ENCODE measurements at places on chromosomes 5 and 9. TPM values are rescaled to one million over a fixed set of nuclear protein-coding genes. Genes with fewer than 3 reads are reported as not detected.

MAMDC4 gene
- 9.4 TPM for total RNA-seq

DNA sequence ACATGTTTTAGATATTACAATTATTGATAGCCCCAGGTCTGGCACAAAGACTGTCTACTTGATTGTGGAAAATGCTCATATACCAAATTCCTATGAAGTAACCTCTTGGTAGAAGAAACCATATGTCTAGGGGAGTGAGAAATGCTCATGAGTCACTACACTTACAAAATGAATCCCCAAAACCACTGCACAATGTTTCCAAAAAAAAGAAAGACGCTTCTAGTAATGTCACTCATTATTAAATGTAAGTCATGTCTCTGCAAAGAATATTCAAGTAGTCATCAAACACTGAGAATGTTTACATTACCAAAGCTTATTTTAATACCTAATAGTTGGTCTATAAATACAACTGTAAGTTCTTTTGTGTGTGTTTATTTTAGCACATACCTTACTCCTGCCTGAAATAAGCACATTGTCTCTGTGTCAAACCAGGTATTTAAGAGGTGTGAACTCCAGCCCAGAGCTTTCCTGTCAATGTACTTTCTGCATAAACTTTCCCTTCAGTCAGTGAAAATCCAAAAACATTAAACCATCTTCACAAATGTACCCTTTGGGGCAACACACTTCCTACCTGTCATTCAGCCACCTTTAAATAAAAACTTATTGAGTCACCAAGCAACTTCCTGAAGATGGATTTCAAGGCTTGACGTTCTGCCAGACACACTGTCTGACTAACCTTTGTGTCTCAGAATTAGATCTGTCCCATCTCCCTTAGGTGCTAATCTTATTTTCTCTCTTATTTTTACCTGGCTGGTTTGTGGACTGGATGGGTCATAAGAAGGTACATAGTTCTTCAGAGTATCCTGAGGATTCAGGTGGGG is 194.0 kb downstream of the NFIB start:
- no peak overlapping the region for H3K27ac ChIP-seq
- no peaks in the 10 kb centered on the region for H3K27me3 ChIP-seq
- peaks cover 31% of the 10 kb centered on the region for H3K36me3 ChIP-seq
- DNase-seq, result no peak
- peaks cover 11% of the 10 kb centered on the region for H3K4me1 ChIP-seq
- no peak overlapping the region for H3K4me3 ChIP-seq

- H3K36me3 ChIP-seq, result no peaks in the 10 kb centered on the region
- no peak for DNase-seq
- H3K4me1 ChIP-seq, result no peaks in the 10 kb centered on the region
- H3K27ac ChIP-seq, result no peak overlapping the region
Observed at GRCh38 chr9:89523948-89524347, 26.0 kb upstream of the SEMA4D start.

DNA sequence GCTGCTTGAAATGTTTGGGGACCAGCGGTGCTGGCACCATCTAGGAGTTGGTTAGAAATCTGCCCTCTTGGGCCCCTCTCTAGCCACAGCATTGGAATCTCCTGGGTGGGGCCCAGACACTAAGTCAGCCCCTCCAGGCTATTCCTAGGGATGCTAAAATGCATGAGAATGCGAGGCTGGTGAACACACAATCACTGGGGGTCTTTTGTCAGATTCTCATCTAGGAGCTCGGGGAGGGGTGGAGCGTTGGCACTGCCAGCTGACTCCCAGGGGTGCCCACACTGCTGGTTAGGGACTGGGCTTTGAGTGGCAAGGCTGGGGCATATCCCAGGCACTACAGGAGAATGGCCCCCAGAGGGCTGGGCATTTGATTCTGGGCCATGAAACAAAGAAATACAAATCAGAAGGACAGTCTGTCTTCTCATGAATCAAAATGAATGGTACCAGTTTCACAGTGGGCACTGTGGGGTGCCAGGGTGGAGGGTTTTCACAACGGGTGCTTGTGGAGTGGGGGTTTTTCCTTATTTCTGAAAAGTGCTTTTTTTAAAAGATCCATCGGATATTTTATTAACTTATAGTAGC is 127.8 kb upstream of the RAPGEF1 start:
- no peaks in the 10 kb centered on the region for H3K27me3 ChIP-seq
- peaks cover 9% of the 10 kb centered on the region for H3K36me3 ChIP-seq
- no peaks in the 10 kb centered on the region for H3K4me1 ChIP-seq

ZNG1F gene
- 8.4 TPM for total RNA-seq

DNA sequence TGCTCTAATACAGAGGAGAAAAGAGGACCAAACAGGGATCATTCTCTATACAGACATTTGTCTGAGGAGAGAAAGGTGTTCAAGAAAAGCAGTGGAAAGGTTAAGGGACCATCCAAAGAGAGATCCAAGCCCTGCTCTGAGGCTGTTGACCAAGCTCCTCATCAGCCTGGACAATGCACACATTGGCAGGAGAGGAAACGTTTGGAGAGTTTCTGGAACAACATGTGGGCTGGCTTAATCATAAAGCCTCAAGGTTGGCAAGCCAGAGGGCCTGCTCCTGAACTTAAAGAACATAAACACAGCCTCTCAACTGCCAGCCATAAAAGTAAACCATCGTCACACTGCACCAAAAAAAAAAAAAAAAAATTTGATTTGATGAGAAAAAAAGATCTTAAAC is 184.4 kb upstream of the SLC12A2 start:
- no peaks in the 10 kb centered on the region for H3K36me3 ChIP-seq
- DNase-seq, result no peak
- no peak overlapping the region for H3K4me3 ChIP-seq

- peak; percentile 63 for DNase-seq
- no peaks in the 10 kb centered on the region for H3K4me1 ChIP-seq
- H3K27ac ChIP-seq, result no peak overlapping the region
Observed at GRCh38 chr9:97591535-97591934, 41.6 kb downstream of the TSTD2 start.

DNA sequence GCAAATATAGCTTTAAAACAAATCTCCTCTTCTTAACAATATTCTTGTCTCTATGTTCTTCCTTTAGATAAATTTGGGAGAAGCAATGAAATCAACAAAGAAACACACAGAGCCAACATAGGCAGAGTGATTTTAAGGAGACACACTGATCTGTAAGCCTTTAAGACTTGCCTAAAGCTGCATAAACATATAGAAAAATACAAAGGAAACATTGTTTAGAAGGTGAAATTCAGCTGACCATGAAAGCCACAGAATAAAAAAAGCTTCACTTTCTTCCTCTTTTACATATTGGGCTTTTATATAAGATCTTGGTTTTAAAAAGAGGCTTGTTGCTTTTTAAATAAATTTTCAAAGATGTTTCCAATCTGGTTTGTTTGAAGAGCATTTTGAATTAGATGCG is 1277.5 kb downstream of the EFNA5 start:
- no peak overlapping the region for H3K27ac ChIP-seq
- no peaks in the 10 kb centered on the region for H3K36me3 ChIP-seq
- no peaks in the 10 kb centered on the region for H3K27me3 ChIP-seq
- H3K4me1 ChIP-seq, result peaks cover 34% of the 10 kb centered on the region

LOX gene
- total RNA-seq, result 75.8 TPM

IQGAP2 gene
- 8.8 TPM for total RNA-seq

- no peak overlapping the region for H3K27ac ChIP-seq
- H3K27me3 ChIP-seq, result no peaks in the 10 kb centered on the region
- no peaks in the 10 kb centered on the region for H3K36me3 ChIP-seq
- DNase-seq, result no peak
Observed at GRCh38 chr9:76644171-76644570, 120.1 kb upstream of the PCA3 start.

GRCh38 chr9:126804198-126804695 is 593 bp upstream of the ZBTB43 start:
- peaks cover 37% of the 10 kb centered on the region for H3K4me1 ChIP-seq
- no peaks in the 10 kb centered on the region for H3K27me3 ChIP-seq
- H3K27ac ChIP-seq, result peak overlapping the region; percentile 94
- DNase-seq, result no peak
- H3K36me3 ChIP-seq, result peaks cover 2% of the 10 kb centered on the region

RASGRF2 gene
- total RNA-seq, result 0.05 TPM

TMEM215 gene
- total RNA-seq, result not detected

PRSS3 gene
- total RNA-seq, result not detected

ABL1 gene
- 97.7 TPM for total RNA-seq

DNA sequence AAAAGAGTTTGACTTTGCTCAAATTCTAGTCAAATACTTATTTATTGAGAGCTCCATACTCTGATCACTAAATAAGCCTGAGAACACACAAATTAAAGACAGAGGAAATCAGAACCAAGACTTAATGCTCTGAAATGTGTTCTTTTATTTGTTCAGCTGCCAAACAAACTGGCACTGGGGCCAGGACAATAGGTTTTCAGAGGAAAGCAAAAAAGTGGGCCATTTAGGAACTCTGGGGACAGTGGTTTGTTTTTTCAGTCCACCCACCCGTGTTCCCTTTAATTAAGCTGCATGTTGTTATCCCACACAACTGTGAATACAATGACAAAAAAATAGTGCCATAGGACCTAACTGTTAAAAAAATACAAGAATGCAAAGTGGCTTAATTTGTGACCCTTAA is 95.4 kb upstream of the RETREG1 start:
- H3K36me3 ChIP-seq, result peaks cover 46% of the 10 kb centered on the region
- no peak overlapping the region for H3K4me3 ChIP-seq
- no peak for DNase-seq
- no peaks in the 10 kb centered on the region for H3K27me3 ChIP-seq
- no peak overlapping the region for H3K27ac ChIP-seq

- no peak for DNase-seq
- H3K4me1 ChIP-seq, result peaks cover 10% of the 10 kb centered on the region
- no peaks in the 10 kb centered on the region for H3K27me3 ChIP-seq
Observed at GRCh38 chr5:59099270-59099994, 516.6 kb downstream of the RAB3C start.

GRCh38 chr5:608429-609370 is 3.4 kb upstream of the CEP72 start:
- no peaks in the 10 kb centered on the region for H3K27me3 ChIP-seq
- H3K4me3 ChIP-seq, result no peak overlapping the region
- H3K36me3 ChIP-seq, result no peaks in the 10 kb centered on the region

DNA sequence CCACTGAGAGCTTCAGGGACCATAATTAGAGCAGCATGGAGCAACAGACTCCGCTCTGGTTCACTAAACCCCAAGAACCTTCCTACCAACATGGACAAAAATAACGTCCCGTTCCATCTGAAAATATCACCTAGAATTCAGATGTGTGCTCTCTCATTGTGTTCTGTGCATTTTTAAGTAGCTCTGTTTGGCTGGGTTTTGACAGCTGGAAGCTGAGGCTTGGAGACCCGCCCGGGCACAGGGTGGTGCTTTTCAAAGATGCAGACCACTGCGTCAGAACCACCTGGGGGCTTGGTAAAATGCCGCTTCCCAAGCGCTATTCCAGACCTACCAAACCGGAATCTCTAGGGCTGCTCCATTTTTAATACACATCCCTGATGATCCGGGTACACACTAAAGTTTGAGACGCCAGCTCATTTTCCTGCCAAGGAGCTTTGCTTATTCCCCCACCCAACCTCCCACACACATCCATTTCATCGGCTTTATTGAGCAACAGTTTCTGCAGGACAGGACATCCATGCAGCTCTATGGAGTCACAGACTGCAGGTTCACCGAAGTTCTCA is 104.8 kb downstream of the GABBR2 start:
- DNase-seq, result no peak
- no peaks in the 10 kb centered on the region for H3K4me1 ChIP-seq
- no peak overlapping the region for H3K27ac ChIP-seq
- H3K36me3 ChIP-seq, result no peaks in the 10 kb centered on the region
- peaks cover 1% of the 10 kb centered on the region for H3K27me3 ChIP-seq

DNA sequence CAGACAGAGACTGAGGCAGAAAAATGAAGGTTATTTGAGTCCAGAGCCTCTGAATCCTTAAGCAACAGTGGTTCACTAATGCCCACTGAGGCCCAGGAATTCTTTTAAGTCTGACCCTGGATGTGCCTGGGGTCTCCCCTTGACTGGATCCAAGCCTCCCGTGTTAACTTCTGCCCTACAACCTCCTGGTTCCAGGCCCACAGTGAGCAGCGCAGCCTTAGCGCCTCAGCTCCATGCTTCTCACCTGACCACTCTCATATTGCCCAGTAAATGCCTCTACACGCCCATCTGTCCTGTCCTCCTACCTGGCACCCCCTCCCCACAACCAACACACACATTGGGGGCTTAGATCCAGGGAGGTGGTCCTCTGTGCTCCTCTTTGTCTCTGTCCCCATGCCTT is 6.4 kb downstream of the IL3 start:
- H3K27me3 ChIP-seq, result no peaks in the 10 kb centered on the region
- H3K4me1 ChIP-seq, result no peaks in the 10 kb centered on the region
- no peak overlapping the region for H3K27ac ChIP-seq
- DNase-seq, result no peak
- no peak overlapping the region for H3K4me3 ChIP-seq

GRCh38 chr5:91024727-91025126 is 358.4 kb downstream of the ARRDC3 start:
- no peak for DNase-seq
- H3K27me3 ChIP-seq, result no peaks in the 10 kb centered on the region
- no peak overlapping the region for H3K4me3 ChIP-seq
- no peaks in the 10 kb centered on the region for H3K36me3 ChIP-seq
- no peak overlapping the region for H3K27ac ChIP-seq

DNA sequence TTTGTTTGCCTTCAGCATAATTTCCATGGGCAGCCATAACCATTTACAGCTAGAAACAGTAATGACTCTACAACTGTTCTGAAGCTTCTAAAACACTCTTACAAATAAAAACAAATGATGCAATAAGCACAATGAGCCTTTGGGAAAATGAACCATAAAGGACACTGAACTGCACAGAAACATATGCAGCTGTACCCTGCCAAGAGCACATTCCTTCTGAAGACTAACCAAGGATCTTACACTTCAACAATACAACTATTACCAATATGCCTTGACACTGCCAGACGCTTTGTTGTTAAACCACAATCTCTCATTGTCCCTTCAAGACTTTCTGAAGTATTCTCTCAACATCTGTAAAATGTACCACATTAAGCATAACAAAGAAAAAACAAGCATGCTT is 104.2 kb upstream of the HMHB1 start:
- no peak for DNase-seq
- H3K36me3 ChIP-seq, result no peaks in the 10 kb centered on the region
- H3K27ac ChIP-seq, result no peak overlapping the region

DNA sequence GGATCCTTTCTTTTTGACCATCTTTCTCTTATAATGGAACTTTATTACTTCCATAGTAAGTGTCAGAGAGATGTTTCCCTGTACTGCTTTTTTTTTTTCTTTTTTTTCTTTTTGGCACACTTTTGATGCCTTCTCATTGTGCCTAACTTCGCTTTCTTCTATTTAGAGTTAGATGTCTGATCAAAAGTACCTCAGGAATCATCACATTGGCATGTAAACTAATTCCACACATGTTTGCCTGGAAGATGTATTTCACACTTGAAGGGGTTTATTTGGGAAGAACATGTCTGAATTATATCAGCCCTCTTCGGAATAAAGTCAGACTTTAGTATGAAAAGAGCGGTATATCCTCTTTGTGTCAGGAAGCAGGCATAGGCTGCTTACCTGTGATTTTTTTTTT is 35.1 kb downstream of the SMARCA2 start:
- H3K36me3 ChIP-seq, result peaks cover 8% of the 10 kb centered on the region
- H3K4me1 ChIP-seq, result peaks cover 12% of the 10 kb centered on the region
- H3K27ac ChIP-seq, result no peak overlapping the region
- no peak for DNase-seq
- no peak overlapping the region for H3K4me3 ChIP-seq

GRCh38 chr5:122172207-122172606 is 42.9 kb downstream of the ZNF474 start:
- peaks cover 46% of the 10 kb centered on the region for H3K4me1 ChIP-seq
- H3K27me3 ChIP-seq, result no peaks in the 10 kb centered on the region
- H3K36me3 ChIP-seq, result no peaks in the 10 kb centered on the region
- DNase-seq, result no peak
- no peak overlapping the region for H3K27ac ChIP-seq

ANKDD1B gene
- total RNA-seq, result 0.67 TPM

GRCh38 chr9:93169444-93169843 is 14.5 kb upstream of the WNK2 start:
- peaks cover 15% of the 10 kb centered on the region for H3K27me3 ChIP-seq
- H3K4me3 ChIP-seq, result no peak overlapping the region
- no peak for DNase-seq
- H3K27ac ChIP-seq, result no peak overlapping the region

All from osteocyte (in vitro differentiated cells).